ENCODE measurements at places on chromosomes 7 and 10.

GRCh38 chr7:917255-918117 lies 37.0 kb downstream of the ADAP1 start:
- no peak for DNase-seq

DNA sequence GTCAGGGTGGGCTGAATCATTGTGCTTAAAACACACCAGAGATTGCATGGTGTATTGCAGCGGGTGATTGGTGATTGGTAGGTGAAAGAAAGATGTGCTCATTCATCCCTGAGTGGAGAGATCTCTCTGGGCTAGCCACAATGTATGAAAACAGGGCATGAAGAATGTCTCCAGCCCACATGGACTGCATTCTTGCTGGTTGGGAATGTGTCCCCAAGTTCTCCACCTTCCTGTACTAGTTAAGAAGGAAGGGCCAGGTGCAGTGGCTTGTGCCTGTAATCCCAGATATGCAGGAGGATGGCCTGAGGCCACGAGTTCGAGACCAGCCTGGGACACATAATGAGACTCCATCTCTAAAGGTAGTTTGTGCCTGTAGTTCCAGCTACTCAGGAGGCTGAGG lies 113.8 kb upstream of the LANCL2 start:
- DNase-seq: no peak

DNA sequence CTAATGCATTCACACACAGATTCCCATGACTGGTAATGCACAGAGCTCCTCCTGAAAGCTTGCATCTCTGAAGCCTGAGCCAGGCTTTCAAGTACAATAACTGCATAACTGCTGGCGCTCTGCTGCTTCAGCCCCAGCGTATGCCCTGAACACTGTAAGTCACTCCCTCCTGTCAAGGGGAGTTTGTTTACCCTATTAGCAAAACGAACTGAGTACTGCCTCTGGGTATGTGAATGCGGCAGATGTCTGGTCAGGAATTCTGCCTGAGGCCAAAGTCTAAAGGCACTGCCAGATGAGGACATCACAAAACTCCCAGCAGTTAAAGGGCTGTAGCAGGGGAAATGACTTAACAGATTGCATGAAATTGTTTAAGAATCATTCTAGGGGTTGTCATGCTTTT lies 97.7 kb downstream of the NRCAM start:
- DNase-seq: no peak

GRCh38 chr7:147971606-147972110 lies 618.9 kb upstream of the C7orf33 start:
- DNase-seq: no peak

DNA sequence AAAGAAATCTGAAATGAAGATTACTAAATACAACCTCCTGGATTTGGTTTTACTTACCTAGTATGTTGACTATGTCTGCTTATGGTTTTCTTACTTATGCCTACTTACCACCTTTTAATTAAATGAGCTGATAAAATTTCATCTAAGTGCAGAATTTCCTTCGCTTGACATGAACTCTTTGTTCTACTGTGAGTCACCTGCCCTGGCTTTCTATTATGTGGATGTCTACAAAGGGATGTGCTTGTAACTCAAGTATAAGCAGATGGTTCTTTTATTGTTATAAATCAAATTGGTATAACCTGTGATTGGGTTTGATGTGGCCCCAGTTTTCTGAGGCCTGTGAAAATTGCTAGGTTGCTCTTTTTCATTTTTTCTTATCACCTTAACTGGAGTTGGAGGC lies 389.1 kb upstream of the ANKRD30A start:
- no peak for DNase-seq

GRCh38 chr10:23198610-23198939 lies 6.5 kb downstream of the PTF1A start:
- DNase-seq: no peak

DNA sequence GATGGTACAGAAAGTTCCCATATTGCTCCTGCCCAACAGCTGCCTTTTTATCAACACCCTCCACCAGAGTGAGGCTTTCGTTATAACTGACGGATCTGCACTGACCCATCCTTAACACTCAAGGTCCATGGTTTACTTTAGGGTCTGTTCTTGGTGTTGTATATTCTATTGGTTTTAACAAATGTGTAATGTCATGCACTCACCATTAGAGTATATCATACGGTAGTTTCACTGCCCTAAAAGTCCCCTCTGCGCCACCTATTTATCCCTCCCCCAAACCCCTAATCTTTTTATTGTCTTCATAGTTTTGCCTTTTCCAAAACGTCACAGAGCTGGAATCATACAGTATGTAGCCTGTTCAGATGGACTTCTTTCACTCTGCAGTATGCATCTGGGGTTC lies 102.8 kb upstream of the TNS3 start:
- no peak for DNase-seq

All from stimulated activated CD4-positive, alpha-beta T cell treated with anti-CD3 and anti-CD28 coated beads, Interleukin-1b, Interleukin-23, amount 100 ng/mL, for 1 hour (primary cell).